Foreskin keratinocyte (primary cell): ENCODE measurements at places on chromosomes 3 and 15. TPM values are rescaled to one million over a fixed set of nuclear protein-coding genes. Genes with fewer than 3 reads are reported as not detected.

The REC114 gene
- total RNA-seq: not detected in 2 replicates

The CELF6 gene
- 0.17 and 0.18 TPM in 2 replicates for total RNA-seq

DNA sequence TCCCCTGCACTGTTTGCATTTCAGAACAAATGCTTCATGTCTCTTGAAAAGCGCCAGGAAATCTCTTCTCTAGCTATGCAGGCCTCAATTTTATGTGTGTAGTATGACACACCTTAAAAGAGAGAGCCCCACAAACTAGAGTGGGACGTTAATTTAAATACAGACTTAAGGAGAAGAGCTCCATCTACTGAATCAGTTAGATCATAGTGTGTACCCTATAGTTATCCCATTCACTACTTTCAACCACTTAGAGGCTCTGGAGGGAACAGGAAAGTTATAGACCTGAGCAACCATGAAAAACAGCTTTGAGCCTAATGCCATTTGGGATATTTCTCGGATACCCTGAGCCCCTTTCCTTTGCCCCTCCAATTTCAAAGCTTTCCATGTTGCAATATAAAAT, 153.7 kb downstream of the TIGIT start:
- DNase-seq: no peak

The RTP4 gene
- total RNA-seq: 0.07 and 0.14 TPM in 2 replicates

GRCh38 chr15:73936181-73936580, 9.9 kb downstream of the LOXL1 start:
- peak; percentile 71 for DNase-seq

DNA sequence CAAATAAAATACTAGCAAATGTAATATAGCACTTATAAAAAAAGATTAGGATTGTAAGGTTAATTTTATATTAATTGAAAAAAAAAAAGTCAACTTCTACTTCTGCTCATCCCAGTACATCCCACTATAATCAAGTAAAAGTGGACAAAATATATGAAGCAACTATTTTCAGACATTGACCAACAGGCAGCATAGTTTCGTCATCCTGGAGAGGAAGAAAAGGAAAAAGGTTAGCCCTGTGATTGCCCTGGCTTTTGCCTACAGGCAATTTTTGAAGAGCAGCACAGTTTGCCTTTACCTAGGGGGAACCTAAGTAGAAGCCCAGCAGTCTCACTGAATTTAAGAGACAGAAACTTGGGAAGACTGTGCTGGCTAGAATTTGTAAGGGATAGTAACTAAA, 52.2 kb upstream of the ACTC1 start:
- DNase-seq: no peak

- DNase-seq: peak; percentile 23
Observed at GRCh38 chr3:172746475-172746874, 4.1 kb upstream of the ECT2 start.

- DNase-seq: no peak
Observed at GRCh38 chr3:36892457-36893136, 52.3 kb downstream of the TRANK1 start.

The DZIP1L gene
- total RNA-seq: 5.0 and 7.6 TPM in 2 replicates

GRCh38 chr3:140468407-140468806, 209.5 kb upstream of the TRIM42 start:
- DNase-seq: no peak

- DNase-seq: no peak
Observed at GRCh38 chr15:92000709-92001108, 147.2 kb downstream of the SLCO3A1 start.

The SCAMP5 gene
- total RNA-seq: 0.25 and 0.31 TPM in 2 replicates

GRCh38 chr15:91496754-91497691, 356.5 kb upstream of the SLCO3A1 start:
- no peak for DNase-seq

The TMEM108 gene
- 0.07 TPM in 1 of 2 replicates, not detected in the other for total RNA-seq

The RARRES1 gene
- total RNA-seq: not detected in 2 replicates

DNA sequence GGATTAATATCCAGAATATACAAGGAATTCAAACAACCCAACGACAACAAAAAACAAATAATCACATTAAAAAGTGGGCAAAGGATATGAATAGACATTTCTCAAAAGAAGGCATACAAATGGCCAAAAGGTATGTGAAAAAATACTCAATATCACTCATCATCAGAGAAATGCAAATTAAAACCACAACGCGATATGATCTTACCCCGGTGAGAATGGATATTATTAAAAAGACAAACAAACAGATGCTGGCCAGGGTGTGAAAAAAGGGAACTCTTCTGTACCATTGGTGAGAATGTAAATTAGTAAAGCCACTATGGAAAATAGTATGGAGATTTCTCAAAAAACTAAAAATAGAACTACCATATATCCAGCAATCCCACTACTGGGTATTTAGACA, 43.5 kb upstream of the MEF2A start:
- DNase-seq: no peak

DNA sequence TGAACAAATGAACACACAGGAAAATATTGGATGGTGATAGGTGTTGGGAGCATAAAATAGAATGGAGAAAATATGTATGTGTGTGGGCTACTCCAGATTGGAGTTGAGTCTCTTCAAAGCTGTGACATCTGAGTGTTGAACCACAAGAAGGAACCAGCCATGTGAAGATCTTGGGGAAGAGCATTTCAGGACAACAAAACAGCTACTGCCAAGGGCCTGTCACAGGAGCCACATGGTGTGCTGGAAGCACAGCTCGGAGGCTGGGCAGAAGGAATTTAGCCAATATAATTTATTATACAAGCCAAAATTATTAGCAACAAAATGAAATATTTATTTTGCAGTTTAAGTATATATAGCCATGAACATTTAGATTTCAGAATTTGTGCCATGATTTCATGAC, 108.3 kb upstream of the FGF7 start:
- DNase-seq: no peak

The RHOV gene
- 0.17 and 0.18 TPM in 2 replicates for total RNA-seq
